ENCODE measurements at places on chromosomes 7 and 10.

GRCh38 chr10:17213646-17214349, 12.3 kb upstream of the TRDMT1 start:
- peak; percentile 50 for DNase-seq

DNA sequence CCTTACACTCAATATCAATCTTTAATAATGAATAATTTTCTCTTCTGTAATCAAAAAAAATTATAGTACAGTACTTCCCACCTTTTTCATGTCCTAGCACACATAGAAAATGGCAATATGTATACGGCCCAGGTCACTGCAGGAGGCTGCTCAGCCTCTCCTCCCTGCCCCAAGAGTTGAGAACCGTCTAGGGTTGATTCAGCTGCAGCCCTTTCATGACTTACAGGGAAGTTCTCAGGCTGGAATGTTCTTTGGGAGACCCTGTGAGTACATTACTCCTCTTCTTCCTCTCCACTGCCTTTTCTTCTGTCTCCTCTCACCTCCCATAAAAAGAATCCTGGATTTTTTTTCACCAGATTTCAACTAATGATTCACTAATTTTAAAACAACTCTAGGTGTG, 180.0 kb downstream of the HDAC9 start:
- DNase-seq: no peak

DNA sequence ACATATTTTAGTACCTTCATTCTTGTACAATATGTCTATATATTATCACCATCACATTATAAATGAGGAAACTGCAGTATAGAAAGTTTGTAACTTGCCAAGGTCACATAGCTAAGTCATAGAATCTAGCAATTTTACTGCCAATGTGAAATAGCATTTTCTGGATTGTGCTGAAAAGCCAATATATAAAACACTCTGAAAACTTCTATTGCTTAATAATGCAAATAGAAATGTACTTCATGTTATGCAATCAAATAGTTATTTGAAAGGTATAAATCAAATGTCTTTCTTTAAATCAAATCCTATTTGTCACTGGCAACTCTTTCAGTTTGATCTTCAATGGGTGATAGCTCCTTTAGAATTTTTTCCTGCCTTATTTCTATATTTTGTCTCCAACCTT, 129.5 kb downstream of the TMEM26 start:
- DNase-seq: no peak

GRCh38 chr7:131835141-131835540, 278.7 kb upstream of the PODXL start:
- no peak for DNase-seq

DNA sequence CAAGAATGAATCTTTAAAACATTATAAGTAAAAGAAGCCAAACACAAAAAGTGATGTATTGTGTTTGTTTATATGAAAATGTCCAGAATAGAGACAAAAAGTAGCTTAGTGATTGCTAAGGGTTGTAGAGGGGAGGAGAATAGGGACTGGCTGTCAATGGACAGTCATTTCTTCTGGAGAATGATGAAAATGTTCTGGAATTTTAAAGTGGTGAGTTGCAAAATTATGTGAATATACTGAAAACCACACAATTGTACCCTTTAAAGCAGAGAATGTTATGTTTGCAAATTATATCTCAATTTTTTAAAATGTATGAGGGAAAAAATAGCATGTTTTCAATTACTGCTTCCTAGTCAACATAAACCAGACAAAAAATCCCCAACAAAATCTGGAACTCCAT, 174.2 kb downstream of the KMT2E start:
- no peak for DNase-seq

DNA sequence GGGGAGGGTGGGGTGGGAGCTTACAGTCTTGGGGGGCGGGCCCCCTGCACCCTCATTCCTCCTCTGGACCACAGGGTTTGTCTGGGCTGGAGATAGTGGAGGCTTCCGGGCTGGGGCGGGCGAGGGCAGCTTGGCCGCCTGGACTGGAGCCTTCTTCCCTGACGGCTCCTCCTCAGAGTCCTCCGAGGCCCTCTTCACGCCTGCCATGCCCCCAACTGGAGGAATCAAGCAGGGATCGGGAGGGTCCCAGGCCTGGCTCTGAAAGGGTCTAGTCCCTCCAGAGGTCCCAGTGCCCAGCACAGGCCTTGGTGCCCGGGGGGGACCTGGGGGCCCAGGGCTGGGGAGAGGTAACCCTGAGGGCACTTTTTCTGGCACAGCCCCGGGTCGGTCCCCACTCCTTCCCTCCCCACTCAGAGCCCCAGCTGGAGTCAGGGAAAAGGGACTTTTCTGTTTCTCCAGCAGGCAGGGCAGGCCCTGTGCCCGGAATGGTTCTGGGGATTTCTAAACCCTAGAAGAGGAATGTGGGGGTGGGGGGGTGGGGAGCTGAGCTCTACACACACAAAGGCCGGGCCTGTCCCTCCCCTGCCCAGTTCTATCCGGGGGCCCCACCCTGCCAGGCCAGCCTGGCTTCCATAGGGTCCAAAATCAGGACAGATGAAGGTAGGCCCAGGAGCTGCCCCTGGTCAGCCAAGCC, 11.6 kb downstream of the MICALL2 start:
- DNase-seq: no peak

- DNase-seq: no peak
Observed at GRCh38 chr10:124283215-124283948, 135.3 kb downstream of the OAT start.

DNA sequence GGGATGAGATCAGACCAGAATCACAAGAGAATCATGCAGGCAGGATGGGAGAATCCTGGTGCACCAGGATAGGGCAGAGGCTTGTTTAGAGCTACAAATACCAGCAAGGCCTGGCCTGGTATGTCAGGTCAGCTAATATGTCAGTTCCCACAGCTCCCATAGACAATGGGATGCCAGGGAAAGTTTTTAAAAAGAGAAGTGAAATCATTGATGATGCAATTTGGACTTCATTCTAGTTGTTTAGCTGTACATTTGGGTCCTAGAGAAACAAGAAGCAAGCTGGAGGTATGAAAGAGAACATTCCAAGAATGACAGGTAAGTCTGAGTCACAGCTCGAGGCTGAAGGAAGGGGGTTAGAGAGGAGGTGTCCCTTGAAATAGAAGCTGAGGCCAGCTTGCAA, 45.2 kb downstream of the GPR141 start:
- DNase-seq: peak; percentile 73

- no peak for DNase-seq
Observed at GRCh38 chr10:58715061-58715460, 202.4 kb downstream of the BICC1 start.

DNA sequence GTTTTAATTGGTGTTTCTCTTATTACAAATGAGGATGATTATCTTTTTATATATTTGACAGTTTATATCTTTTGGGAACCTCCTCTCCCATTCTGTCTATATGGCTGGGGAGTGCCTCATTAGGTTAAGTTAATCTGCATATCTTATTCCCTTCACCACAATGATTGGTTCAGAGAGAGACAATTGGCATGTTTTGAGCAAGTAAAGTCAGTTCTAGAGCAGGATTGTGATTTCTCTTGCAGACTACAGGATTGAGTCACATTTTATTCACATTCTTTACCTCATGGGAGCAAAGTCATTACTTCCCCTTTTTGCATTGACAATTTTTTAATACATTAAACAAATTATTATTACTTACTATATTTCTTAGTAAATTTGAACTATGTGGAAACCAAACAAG, 345.6 kb downstream of the MDFIC start:
- DNase-seq: peak; percentile 8

GRCh38 chr7:130897515-130898419, 163.8 kb upstream of the KLF14 start:
- no peak for DNase-seq

DNA sequence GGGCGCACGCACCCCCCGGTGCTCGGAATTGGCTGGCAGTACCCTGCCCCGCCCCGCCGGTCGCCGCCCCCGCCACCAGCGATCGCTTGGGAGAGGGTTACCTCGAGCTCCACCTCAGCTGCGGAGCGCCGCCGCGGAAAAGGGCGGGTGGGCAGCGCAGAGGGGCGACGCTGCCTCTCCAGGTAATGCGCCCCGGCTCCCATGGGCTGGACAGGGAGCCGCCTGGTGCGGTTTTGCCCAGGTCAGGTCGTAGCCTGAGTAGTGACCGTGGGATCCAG, 1.3 kb downstream of the PFKFB3 start:
- peak; percentile 39 for DNase-seq

- no peak for DNase-seq
Observed at GRCh38 chr7:95318501-95319100, 5.7 kb downstream of the PON1 start.

DNA sequence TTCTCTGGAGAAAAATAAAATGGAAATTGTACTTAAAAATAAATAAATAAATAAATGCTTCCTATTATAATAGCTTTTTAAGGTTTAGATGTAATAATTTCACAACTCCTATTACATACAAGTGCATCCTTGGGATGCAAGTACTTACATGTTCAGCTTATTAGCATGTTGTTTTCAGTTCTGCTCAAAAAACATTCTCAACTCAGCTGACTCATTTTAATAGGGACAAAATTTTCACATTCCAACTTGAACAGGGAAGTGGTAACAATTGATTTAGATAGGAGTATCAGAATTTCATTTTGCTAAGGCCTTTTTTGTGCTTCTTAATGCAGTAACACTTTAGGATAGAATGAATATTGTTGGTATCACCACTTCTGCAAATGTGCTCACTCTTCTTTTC, 16.7 kb upstream of the PAPSS2 start:
- no peak for DNase-seq

- no peak for DNase-seq
Observed at GRCh38 chr7:45443263-45443662, 130.9 kb upstream of the ADCY1 start.

DNA sequence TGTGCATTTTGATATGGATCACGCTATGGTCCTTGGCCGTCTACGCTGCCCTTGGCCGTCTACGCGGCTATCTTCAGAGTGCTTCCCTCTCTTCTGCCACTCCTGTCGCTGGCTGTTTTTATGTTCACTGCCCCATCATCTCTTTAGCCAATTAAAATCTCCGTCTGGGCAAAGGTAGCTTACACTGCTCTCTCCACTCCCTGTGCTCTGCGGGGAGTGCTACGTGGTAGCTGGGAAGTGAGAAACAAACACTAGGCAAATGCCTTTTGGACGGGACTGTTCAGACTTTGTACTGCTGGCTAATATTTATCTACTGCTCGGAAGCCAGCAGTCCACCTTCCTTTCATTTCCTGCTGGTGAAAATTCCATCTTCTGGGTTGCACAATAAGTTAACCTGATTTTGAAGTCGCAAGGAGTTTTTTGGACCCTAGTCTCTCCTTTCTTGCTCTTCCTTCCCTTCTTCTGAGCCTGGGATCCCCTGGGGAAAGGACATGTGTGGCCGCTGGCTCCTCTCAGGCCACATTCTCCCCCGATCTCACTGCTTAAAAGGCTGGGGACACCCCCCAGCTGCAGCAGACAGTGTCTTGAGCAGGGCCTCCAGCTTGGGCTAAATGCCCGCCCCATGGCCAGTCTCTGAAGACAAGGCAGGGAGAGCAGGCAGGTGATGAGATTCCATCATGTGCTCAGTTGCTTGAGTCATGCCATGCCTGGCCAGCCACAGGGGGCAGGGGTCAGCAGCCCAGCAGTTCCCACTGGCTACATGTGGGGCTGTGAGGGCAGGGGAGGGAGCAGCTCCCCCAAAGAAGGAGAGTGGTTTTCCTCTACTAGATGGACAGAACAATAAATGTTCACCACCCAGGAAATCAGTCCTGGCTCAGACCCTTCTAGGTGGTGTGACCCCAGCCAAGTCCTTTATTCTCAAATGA, 25.5 kb upstream of the RBM33 start:
- no peak for DNase-seq

- peak; percentile 56 for DNase-seq
Observed at GRCh38 chr10:104329735-104330134, 8.5 kb downstream of the ITPRIP start.

DNA sequence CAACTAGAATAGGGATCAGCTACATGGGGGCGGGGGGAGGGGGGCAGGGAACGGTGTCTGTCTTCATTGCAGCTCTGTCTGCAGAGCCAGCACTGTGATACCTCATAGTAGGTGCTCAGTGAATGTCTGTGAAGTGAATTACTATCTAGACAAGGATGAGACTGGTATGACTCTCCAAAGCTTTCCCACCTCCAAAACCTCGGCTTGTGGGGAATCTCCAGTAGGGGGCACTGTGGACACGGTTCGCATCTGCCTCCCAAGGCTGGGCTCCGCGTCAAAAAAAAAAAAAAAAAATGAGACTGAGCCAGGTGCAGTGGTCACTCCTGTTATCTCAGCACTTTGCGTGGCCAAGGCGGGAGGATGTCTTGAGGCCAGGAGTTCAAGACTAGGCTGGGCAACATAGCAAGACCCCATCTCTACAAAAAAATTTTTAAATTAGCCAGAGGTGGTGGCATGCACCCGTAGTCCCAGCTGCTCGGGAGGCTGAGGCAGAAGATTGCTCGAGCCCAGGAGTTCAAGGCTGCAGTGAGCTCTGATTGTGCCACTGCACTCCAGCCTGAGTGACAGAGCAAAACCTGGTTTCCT, 9.6 kb downstream of the TRIM56 start:
- DNase-seq: peak; percentile 46

GRCh38 chr7:75756206-75756990, 15.6 kb downstream of the CCL26 start:
- DNase-seq: no peak

DNA sequence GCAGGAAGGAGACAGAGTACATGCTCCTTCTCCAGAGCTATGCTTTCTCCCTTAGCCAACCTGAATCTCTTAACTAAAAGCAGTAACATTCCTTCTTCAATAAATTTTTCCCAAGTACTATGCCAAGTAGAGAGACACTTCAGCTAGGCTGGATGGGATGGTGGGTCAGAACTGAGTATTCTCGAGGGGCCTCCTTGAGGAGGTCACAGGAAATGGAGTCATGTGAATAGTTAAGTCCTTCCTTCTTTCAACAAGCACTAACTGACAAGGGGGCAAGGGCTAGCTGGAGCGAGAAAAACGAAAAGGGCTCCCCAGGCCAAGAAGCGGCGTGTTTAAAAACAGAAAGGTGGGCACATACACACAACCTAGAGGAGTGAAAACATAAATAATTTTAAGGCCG, 5.5 kb downstream of the RSU1 start:
- DNase-seq: no peak

GRCh38 chr7:90239050-90239449, 5.9 kb upstream of the CFAP69 start:
- DNase-seq: no peak

DNA sequence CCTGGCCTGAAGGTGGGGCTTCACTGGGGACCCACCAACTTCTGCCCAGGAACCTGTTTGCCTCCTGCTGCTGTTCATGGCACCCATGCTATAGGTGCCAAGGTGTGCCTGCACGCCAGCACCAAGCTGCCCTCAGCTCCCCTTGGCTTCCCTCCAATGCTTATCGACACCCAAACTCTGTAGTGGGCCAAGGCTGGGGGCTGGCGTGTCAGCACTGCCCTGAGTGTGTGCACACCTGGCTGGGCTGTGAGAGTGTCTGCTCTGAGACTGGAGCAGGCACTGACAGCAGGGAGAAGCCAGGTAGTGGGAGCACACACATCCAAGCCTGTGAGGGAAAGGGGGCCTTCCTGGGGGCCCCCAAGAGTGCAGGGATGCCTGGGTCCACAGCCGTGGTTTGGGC, 43.1 kb upstream of the TUBB8 start:
- DNase-seq: no peak

- no peak for DNase-seq
Observed at GRCh38 chr10:66799474-66799873, 126.4 kb upstream of the LRRTM3 start.

DNA sequence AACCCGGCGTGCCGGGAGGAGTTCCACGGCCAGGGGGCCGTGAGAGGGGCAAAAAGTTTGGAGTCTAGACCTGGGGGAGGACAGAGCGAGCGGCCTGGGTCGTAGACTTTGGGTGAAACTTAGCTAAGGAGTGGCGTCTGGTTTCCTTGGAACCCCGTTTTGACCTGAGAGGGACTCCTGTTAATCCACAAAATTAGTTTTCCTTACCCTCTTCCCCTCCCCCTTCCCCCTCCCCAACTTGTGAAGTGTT, 574 bp downstream of the MARCHF5 start:
- DNase-seq: no peak

Data from inflammatory macrophage treated with lipopolysaccharide for 4 hours (primary cell).